ENCODE measurements at places on chromosomes 3 and 15. TPM values are rescaled to one million over a fixed set of nuclear protein-coding genes. Genes with fewer than 3 reads are reported as not detected.

SYNPR gene
- not detected for total RNA-seq

SERINC4 gene
- total RNA-seq: not detected

HIGD2B gene
- not detected for total RNA-seq

STAC gene
- 21.7 TPM for total RNA-seq

SAMMSON gene
- total RNA-seq: not detected

RABL3 gene
- 14.5 TPM for total RNA-seq

INKA1 gene
- 2.5 TPM for total RNA-seq

RHO gene
- total RNA-seq: not detected

MAP4 gene
- total RNA-seq: 120 TPM

C3orf80 gene
- not detected for total RNA-seq

SLC25A26 gene
- 16.2 TPM for total RNA-seq

DNAH12 gene
- not detected for total RNA-seq

IQCF5 gene
- not detected for total RNA-seq

RFC4 gene
- 97.8 TPM for total RNA-seq

ERICH6 gene
- total RNA-seq: not detected

CHRM5 gene
- not detected for total RNA-seq

- DNase-seq: peak; percentile 29
Observed at GRCh38 chr15:78979456-78980320, 34.8 kb upstream of the CTSH start.

- DNase-seq: no peak
Observed at GRCh38 chr3:172800156-172800555, 49.6 kb downstream of the ECT2 start.

GRCh38 chr3:150925751-150926201 is 20.5 kb upstream of the MINDY4B start:
- no peak for DNase-seq

DNA sequence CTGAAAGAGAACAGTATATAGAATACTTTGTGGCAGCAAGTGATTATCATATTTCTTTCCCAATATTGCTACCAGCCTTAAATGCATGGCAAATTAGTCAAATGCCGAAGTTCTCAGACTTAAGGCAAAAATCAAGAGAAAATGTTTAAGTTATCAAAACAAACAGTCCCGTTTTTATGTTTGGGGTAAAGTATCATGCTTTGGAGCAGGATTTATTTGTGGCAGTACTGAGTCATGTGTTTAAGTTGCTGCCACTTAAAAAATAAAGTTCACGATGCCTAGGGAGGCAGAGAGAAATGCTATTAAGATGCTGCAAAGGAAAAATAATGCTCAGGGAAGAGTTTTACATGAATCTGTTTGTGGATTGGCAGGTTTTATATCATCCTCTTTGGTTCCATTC is 417.4 kb upstream of the MDFIC2 start:
- no peak for DNase-seq

GRCh38 chr3:150220799-150221198 is 187.3 kb upstream of the TSC22D2 start:
- DNase-seq: no peak

DNA sequence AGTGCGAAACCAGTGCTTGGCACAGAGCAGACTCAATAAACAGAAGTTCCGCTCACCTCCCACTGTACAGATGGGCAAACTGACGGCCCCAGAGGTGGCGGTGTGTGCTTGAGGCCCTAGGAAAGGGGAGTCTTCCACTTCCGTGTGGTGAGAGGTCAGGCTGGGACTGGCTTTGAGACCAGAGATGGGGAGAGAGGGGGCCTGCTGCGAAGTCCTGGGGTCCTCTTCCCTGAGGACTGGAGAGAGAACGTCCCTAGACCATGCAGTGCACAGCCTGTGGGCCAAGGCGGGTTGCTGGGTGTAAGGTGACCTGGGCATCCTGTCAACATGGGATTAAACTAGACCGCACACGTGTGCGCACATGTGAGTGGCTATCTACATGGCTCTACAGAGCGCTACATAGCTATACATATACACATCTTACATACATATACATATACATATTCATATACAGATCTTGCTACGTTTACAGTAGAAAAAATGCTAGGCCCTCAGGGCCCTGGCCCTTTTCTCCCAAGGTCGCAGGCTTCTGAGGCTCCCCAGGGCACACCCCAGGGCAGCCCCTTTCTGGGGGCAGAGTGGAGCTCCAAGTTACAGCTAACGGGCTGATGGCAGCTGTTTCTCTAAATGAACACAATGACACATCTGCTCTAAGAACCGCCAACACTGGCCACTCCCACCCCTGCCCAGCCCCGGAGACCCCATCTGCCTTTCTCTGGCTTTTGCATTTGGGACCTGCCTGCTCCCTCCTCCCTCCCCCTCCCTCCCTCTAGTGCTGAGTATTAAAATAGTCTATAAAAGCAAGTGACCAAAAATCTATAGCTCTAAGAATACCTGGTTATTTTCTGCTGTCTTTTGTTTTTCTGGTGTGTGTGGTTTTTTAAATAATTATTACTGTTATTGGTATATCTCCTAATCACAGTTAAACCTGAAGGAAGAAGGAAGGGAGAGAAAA is 47.0 kb downstream of the HCN4 start:
- no peak for DNase-seq

DNA sequence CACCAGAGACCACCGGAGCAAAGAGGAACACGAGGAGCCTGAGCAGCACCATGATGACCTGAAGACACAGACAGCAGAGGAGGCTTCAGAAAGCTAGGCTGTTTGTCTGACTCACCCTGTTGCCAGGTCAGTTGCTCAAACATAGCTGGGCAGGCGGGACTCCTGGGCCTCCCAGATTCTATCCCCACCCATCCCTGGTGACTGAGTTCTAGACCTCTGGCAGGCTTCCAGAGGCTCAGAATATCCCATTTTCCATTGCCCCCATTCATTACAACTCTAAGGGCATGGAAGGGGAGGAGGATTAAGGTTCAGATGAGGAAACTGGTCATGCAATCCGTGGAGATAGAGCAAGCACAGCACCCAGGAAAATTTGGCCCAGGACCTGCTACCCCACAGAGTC is at the start of gene CDHR4:
Gene CDHR4, minus strand, starts transcription at position 113 of the 400 bp plus-strand sequence. Its CDS starts 61 bp downstream, at position 52.
- DNase-seq: peak; percentile 35

DNA sequence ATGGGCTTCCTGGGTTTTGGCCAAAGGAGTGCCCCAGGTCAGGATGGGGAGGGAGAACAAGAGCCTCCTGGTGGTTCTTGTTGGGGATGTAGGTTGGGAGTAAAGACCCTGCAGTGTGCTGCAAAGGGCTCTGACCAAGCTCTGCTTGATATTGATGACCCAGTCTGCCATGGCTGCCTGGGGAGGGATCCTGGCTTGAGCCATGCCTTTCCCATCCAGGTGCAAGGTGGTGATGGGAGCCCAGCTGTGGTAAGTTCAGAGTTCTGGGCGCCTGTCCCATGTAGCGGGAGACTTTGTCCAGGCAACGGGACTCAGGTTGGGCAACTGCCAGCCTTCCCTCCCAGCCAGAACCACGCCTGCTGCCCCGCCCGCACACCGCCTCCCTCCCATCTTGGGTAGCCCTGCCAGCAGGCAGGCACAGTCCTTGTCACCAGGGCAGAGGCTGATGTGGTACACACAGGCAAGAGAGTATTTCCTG is 2.6 kb downstream of the GNAI2 start:
- DNase-seq: no peak

GRCh38 chr3:48696156-48696555 is 10.4 kb upstream of the NCKIPSD start:
- DNase-seq: no peak

- DNase-seq: no peak
Observed at GRCh38 chr3:111538111-111538510, 3.9 kb upstream of the CD96 start.

DNA sequence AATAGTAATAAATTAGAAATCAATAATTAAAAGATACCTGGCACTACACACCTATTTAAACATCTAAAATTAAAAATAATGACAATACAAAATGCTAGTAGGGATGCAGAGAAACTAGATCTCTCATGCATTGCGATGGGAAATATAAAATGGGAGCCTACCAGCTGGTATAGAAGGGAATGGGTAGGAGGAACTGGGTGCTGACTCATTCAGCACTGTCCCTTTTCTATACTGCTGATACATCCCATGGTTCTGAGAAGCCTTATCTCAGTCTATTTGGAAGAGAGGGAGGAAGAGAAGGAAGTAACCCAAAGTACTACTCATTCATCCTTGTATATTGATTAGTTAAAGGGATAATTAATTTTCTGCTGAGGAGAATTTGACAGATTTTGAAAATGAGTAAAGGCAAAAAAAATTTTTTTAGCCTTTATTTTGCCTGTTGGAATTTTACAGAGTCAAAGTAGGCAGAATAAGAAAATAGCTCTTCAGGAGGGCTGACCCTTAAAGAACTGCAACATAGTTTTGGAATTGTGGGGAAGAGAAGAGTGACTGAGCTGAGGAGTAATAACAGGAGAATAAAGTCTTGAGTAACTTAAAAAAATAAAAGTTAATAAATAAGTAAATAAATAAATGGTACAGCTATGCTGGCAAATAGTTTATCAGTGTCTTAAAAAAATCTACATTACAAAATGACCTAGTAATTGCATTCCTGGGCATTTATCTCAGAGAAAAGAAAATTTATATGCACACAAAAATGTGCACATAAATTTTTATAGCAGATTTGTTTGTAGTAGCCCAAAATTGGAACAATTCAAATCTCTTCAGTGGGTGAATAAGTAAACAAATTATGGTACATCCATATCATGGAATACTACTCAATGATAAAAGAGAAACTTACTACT is 15.3 kb upstream of the BHLHE40 start:
- no peak for DNase-seq

DNA sequence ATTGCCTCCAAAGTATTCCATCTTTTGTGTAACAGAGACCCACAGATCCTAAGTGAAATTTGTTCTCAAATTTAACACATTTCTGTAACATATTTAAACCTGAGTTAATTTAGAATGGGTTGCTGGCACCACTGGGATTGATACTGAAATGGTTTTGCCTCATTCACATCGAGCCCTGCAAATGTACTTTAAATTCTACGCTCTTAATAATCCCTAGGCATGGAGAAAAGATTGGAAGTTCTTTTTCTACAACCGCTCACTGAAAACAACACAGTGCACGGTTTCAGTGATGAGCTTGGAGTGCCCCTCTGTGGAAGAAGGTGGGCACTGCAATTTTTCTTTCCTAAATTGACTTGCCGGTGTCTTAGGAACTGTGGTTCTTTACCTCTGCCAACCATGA is 109.9 kb upstream of the ATP11B start:
- DNase-seq: peak; percentile 23

- no peak for DNase-seq
Observed at GRCh38 chr3:131349454-131349853, 32.1 kb upstream of the NUDT16 start.

- DNase-seq: no peak
Observed at GRCh38 chr3:105845488-105845887, 23.3 kb downstream of the CBLB start.

DNA sequence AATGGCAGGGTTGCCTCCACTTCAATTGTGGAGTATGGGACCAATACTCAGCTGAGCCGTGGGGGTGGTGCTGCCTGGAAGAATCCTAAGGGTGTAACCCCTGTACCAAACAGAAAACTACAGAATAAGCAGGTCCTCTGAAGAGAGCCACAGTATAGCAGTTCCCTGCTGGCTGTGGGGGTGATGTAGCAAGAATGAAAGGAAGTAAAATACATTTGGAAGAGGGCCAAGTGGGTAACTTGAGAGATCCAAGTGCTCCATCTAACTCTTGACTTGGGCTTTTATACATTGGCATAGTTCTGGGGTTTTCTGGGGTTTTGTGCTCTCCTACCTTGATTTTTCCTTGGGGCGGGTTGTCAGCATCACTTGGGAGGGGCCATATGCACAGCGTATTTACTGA is 341.4 kb downstream of the OTOL1 start:
- no peak for DNase-seq

DNA sequence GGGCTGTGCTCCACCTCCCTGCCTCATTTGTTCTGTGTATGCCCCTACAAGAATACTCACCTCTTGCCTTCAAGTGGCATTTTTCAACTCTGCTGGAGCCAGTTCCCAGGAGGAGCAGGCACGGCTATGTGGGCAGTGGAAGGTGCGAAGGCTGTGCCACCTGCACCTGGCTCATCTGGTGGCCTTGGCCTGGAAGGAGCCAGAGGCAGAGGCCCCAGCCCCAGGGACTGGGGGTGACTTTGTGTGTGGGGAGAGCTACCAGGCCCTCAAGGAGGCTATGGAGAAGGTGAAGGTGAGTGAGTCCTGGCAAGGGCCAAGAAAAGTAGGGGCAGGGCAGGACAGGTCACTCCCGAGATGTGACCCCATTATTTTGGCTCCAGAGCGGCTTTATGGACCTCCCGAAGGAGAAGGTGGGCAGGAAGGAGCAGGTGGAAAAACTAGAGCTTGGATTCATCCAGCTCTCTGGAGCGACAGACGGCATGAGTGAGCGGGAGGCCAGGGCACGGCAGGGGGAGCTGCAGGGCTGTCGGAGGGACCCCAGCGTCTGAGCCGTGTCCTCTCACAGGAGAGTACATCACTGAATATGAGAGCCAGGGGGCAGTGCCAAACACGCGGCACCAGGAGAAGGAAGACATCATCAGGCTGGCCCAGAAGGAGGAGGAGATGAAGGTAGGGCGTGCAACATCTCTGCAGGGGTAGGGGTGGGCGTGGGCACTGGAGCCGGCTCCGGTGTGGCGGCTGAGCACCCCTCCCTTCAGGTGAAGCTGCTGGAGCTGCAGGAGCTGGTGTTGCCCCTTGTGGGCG is 57.3 kb upstream of the UBE2Q2 start:
- DNase-seq: no peak

DNA sequence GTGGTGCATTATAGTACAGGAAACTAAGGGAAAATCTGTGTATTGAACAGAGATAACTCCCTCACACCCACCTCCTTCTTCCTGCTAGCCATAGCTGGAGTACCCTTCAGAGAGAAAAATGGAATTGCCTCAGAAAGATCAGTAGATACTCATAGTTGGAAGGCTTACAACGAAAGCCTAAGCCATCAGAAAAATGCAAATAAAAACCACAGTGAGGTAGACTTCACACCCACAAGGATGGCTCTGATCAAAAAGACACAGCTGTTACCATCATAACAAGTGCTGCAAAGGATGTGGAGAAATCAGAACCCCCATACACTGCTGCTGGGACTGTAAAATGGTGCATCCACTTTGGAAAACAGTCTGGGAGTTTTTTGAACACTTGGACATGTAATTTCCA is 7.4 kb upstream of the DLG1 start:
- DNase-seq: no peak

- no peak for DNase-seq
Observed at GRCh38 chr3:64575211-64575844, 112.5 kb downstream of the ADAMTS9 start.

- no peak for DNase-seq
Observed at GRCh38 chr15:39828374-39828931, 45.8 kb upstream of the FSIP1 start.

GRCh38 chr3:13839253-13839652 is 40.6 kb downstream of the WNT7A start:
- DNase-seq: no peak

DNA sequence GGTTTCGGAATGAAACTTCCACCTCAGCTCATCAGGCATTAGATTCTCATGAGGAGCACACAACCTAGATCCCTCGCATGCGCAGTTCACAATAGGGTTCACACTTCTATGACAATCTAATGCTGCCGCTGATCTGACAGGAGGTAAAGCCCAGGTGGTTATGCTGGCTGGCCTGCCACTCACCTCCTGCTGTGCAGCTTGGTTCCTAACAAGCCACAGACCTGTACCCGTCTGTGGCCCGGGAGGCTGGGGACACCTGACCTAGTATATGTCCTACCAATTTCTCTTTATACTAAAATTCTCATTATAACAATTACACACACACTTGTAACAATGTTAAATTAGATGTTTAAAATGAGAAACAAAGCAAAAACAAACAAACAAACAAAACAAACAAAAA is 172.2 kb downstream of the SLC9A9 start:
- DNase-seq: no peak

- no peak for DNase-seq
Observed at GRCh38 chr3:16961621-16962205, 77.0 kb downstream of the PLCL2 start.

- no peak for DNase-seq
Observed at GRCh38 chr15:47037003-47037402, 680.3 kb upstream of the SEMA6D start.

All from epithelial cell of proximal tubule (primary cell).